ENCODE measurements at places on chromosomes 6 and 20.
A peak's percentile ranks its signal among the peaks of the same experiment; 100 is the strongest.

DNA sequence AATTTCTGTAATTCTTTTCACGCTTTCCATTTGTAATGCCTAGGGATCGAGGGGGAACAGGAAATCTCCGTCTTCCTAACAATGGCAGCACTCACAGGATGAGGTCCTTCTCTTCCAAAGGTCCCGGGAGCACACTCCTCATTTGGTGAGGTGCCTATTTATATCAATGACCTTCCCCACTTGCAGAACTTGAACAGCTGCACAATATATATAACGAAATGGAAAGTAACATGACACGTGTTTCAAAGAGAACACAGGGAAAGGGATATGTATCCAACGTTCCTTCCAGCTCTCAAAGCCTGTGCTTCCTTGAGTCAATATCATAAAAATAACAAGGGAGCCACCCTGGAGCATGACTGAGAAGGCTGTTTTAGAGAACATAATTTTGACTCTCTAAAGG is 78.6 kb upstream of the RBM24 start:
- DNase-seq: no peak

GRCh38 chr6:11989386-11989785 is 22.7 kb upstream of the HIVEP1 start:
- no peak for DNase-seq

GRCh38 chr6:138522611-138523010 is 23.3 kb upstream of the NHSL1 start:
- no peak for DNase-seq

DNA sequence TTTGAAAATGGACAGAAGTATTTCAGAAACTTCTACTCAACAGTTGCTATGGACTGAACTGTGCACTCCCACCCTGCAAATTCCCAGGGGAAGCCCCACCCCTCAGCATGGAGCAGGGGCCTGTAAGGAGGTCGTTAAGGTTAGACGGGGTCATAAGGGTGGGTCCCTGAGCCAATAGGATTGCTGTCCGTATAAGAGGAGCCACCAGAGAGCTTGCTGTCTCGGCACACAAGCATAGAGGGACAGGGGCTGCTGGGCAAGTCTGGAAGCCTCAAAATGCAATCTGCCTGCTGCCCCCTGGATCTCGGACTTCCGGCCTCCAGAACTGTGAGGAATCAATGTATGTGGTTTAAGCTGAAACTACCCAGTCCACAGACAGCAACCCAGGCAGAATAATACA is 37.4 kb upstream of the AFDN start:
- no peak for DNase-seq

- no peak for DNase-seq
These were observed 312.2 kb downstream of the ADGRG6 start for GRCh38 chr6:142613981-142614380.

- DNase-seq: no peak
These were observed 86.4 kb downstream of the ADGRG6 start for GRCh38 chr6:142387997-142388815.

- no peak for DNase-seq
These were observed 860.8 kb upstream of the MAP3K7 start for GRCh38 chr6:91447530-91448254.

DNA sequence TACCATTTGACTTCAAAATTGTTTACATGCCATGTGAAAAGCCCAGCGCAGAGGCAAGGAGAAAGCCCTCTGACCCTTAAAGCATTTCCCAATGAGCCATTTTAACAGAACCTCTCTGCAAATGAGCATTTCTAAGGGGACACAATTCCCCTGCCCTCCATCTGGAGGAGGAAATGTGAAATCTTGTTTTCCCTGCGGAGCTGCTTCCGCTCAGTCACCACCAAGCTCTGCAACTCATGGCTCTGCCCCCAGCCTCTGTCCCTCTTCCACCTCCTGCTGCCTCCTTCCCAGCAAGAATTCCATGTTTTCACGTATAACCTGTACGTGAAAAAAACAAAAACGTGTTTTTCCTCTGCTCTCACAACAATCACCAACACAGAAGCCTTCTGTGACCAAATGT is 12.3 kb downstream of the RIN2 start:
- DNase-seq: no peak

DNA sequence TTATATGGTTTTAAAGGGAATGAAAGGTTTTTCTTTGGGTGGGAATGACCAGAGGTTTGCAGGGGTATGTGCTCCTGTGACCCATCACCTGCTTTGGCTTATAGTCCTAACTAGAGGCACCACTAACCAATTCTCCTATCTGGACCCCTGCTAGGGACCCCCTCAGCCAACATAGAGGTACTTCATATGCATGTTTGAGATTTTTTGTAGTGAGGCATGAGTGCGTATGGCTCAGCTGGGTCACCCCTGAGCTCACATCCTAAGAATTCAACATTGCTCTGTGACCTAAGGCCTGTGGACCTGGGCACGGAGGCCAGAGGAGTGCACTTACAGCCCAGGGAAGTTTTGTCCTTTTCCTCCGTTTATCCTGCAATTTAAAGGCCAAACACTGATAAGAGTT is 68.4 kb upstream of the EEF1E1 start:
- no peak for DNase-seq

DNA sequence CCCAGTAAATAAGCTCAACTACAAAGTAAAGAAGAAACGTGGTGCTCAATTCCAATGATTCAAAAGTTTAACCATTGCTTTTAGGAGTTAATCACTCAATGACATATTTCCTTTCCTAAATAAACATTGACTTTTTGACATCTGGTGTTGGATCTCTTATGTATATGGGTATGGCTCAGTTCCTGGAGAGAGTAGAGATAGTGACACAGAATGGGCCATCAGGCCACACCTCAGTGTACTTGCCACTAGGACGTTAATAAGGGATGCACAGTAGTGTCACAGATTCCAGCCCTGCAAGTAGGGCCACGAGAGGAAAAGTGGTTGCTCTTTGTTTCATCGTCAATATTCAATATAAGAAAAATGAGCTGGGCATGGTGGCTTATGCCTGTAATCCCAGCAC is 48.9 kb upstream of the TXNDC5 start:
- no peak for DNase-seq

- no peak for DNase-seq
These were observed 13.8 kb upstream of the POPDC3 start for GRCh38 chr6:105193647-105194046.

- DNase-seq: peak; percentile 24
These were observed at the start of gene BFSP1 for GRCh38 chr20:17530716-17531664. Gene BFSP1 (minus strand): TSS chr20:17531379. CDS start chr20:17531329, 50 bp downstream.

DNA sequence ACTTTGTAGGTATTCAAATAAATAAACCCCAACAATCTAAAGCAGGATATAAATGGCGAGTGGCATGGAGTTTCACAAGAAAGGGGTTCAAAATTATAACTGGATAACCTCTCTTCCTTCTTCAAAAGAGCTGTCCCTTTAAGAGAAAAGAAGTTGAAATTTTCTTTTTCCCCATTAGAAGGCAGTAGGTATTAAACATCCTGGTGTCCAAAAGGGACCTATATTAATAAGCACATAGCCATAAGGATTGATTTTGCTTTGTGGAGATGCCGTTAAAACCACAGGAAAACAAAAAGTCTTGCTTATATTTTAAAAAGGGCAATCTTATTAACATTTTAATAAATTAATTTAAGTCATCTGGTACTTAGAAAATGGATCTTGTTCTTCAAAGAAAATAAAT is 76.5 kb downstream of the LYRM4 start:
- no peak for DNase-seq

DNA sequence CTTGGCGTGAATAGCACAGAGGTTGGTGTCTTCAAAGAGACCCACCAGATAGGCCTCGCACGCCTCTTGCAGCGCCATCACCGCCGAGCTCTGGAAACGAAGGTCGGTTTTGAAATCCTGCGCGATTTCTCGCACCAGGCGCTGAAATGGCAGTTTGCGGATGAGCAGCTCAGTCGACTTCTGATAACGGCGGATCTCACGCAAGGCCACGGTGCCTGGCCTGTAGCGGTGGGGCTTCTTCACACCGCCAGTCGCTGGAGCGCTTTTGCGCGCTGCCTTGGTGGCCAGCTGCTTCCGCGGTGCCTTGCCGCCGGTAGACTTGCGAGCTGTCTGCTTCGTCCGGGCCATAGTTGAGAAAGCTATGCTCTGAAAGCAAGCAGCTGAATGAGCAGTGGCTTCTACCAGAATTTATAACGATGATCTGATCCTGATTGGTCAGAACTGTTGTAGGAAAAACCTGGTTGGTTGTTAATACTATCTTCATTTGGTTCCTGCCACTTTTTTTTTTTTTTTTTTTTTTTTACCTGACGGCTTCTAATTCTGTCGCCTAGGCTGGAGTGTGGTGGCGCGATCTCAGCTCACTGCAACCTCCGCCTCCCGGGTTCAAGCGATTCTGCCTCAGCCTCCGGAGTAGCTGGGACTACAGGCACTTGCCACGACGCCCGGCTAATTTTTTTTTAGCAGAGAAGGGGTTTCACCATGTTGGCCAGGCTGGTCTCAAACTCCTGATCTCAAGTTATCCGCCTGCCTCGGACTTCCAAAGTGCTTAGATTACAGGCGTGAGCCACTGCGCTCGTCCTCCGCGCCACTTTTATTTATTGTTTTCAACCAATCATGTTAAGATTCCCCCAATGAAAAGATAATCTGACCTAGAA is 21.5 kb downstream of the OR2B2 start:
- peak; percentile 23 for DNase-seq

DNA sequence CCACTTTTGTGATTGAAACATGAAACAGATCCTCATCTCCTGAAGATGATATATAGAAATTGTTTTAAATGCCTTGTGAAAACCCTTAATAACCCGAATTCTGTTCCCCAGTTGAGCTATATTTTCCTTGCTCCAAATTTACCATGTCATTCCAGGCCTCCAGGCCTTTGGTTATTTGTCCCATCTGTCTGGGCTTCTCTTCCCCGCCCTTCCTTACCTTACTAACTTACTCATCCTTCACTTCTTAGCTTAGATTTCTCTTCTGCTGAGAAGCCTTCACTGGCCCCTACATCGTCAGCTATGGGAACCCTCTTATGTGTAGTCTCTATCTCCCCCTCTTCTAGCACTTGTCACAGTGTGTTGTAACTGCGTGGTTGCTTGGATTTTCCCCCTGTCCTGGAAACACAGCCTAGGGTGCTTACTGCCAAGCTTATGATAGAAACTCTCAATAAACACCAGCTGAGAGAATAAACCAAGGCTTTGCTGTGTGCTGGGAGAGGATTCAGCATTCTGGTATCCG is 68.6 kb downstream of the SGK1 start:
- DNase-seq: no peak

DNA sequence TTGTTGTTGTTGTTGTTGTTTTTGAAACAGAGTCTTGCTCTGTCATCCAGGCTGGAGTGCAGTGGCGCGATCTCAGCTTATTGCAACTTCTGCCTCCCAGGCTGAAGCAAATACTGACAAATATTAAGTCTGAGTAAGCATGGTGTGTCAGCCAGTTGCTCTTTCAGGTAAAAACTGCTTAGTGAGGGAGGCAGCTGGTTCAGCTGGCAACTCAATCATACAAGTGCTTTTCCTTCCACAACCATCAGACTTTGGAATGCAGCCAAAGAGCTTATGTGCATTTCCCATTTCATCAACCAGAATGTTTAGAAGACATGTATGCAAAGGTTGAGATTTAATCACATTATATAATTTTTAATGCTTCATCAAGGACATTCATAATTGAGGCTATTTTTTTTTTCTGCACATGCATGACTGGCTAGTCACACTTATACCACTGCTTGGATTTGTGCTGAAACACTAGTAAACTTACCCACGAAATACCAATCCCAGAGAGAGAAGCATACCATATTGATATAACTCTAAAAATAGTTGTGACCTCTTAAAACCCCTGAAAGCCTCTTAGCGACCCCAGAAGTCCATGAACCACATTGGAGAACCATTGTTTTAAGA is 56.0 kb downstream of the CLIC5 start:
- no peak for DNase-seq

DNA sequence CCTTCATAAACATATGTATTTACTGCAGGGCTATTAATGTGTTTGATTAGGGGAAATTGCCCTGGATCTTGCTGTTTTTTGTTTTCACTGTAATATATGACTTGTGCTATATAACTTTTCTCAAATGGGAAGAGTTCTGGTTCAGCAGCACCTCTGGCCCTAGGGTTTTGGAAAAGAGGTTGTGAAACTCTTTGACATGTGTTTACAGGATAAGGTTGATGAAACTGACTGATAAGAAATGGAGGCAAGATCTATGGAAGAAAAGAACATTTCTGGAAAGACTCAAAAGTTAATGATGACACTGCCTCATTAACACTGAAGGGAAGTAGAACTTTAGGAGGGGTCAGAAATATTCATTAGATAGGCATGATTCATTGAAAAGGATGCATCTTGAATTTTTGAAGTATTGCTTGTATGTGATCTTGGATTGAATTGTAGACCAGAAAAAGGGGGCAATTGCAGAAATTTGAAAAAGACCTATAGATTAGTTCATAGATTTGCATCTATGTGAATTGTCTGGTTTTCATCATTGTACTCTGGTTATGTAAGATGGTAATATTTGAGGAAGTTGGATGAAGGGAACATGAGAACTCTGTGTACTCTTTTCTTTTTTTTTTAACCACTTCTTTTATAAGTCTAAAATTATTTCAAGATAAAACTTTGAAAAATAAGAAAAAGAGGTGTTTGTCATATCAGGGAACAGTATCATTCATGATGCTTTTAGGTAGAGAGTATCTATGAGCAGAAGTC is 54.0 kb downstream of the UTRN start:
- DNase-seq: no peak

- DNase-seq: no peak
These were observed 15.0 kb downstream of the CPNE5 start for GRCh38 chr6:36824253-36824652.

GRCh38 chr20:52744441-52744840 is 227.7 kb upstream of the TSHZ2 start:
- DNase-seq: no peak

GRCh38 chr6:117469356-117469755 is 13.1 kb upstream of the DCBLD1 start:
- no peak for DNase-seq

DNA sequence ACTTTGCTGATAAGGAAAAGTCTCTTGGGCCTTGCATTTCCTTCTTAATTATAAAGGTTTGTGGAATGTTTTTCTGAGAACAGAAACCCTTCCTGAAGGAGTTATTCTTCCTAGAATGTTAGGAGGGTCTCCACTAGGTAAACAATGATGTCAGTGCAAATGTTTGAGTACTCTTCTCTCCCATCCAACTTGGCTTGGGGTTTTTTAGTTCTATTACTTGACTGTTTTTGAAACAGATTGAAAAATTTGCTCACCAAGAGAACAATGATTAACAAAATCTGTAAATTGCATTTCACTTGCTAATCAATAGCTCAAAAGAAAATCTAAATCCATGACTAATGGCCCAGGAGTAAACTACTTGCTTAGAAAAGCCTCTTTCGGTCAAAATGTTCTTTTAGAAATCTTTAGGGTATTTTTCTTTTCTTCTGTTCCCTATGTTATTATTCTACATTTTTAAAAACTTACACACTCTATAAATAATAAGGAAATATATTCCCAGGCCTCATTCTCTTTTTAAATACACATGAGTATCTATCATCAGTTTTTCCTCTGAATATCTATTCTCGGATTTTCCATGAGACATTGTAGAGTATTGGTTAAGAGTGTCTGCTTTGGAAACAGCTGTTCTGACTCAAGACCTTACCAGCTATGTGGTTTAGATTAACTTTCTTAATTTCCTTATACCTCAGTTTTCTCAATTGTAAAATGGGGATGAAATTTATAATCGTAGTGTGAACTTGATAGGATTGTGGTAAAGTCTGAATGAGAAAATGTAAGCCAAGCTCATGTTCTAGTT is 234.2 kb upstream of the CITED2 start:
- DNase-seq: no peak

All from activated T-cell treated with anti-CD3 and anti-CD28 coated beads for 4 hours (primary cell).